Stimulated activated CD8-positive, alpha-beta memory T cell treated with anti-CD3 and anti-CD28 coated beads, Interleukin-4, amount 100 ng/mL, for 4 hours (primary cell): ENCODE measurements at places on chromosomes 3 and 15.

DNA sequence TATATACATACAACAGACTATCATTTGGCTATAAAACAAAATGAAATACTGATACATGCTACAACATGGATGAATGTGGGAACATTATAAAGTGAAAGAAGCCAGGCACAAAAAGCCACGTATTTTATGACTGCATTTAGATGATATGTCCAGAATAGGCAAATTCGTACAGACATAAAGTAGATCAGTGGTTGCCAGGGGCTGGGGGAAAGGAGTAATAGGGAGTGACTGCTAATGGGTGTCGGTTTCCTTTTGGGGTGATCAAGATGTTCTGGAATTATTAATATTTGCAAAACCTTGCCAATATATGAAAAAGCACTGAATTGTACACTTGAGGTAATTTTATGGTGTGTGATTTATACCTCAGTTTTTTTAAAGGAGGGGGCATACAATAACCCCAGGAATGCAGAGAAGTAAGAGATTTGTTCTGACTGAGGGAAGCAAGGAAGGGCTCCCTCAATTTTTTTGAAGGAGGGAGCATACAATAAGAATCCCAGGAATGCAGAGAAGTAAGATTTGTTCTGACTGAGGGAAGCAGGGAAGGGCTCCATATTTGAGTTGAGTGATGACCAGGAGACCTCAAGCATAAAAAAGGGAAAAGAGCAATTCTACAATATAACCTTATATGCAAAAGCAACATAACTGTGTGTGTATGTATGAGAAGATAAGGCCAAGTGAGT is 6.2 kb downstream of the PSMD6 start:
- DNase-seq, result no peak

- DNase-seq, result no peak
Measured at GRCh38 chr3:48394391-48394790, 22.4 kb downstream of the FBXW12 start.

- no peak for DNase-seq
Measured at GRCh38 chr3:90054311-90054710, 946.9 kb downstream of the EPHA3 start.

GRCh38 chr15:60541481-60542299 is 62.7 kb upstream of the ICE2 start:
- no peak for DNase-seq

DNA sequence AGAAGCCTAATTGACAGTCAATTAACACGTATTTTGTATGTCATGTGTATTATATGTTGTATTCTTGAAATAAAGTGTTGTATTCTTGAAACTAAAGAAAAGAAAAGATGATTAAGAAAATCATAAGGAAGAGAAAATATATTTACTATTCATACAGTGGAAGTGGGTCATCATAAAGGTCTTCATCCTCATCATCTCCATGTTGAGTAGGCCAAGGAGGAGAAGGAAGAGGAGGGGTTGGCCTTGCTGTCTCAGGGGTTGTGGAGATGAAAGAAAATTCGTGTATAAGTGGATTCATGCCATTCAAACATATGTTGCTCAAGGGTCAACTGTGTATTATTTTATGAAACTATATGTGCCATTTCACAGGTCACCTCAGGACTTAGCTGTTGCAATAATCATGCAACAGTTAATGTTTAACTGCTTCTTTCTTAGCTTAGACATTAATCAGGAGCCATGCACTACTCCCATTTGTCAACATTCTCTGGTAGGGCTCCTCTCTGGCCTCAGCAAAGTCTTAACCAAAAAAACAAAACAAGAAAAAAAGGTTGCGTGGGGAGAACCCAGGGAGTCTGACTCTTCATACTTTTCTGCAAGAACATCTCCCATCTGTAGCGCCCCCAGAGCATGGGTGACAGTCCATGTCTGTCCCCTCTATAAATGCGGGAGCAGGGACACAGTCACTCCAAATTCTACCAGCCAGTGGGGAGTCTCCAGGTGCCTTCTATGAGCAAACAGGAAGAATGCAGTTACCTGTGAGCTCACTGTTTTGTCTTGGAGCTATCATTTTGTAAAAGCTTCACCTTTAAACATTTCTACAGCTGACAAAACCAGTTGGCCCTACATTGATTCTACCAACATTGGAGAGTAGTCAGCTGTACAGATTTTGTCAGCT is 19.9 kb upstream of the LRRC2 start:
- DNase-seq, result no peak

- no peak for DNase-seq
Measured at GRCh38 chr3:48957006-48957705, 32.9 kb upstream of the P4HTM start.

GRCh38 chr3:112302150-112302830 is 8.3 kb upstream of the SLC9C1 start:
- no peak for DNase-seq

DNA sequence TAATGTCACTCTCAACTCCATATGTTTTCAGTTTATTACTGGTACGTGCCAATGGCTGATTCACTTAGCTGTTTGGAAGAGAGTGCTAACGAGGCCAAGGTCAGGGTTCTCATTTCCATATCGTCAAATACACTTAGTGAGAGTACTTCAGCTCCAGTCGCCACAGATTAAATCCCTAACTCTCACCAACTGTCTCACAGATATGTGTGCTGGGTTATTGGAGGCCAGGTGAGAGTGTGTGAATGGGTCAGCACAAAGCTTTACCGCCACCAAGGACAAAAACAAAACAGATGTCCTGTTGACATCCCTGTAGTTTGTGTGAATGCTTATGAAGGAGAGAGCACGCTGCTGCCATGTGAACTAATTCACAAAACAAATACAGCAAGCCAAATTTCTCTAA is 133.5 kb upstream of the TBL1XR1 start:
- no peak for DNase-seq

- no peak for DNase-seq
Measured at GRCh38 chr3:148146947-148147826, 550.5 kb upstream of the AGTR1 start.

DNA sequence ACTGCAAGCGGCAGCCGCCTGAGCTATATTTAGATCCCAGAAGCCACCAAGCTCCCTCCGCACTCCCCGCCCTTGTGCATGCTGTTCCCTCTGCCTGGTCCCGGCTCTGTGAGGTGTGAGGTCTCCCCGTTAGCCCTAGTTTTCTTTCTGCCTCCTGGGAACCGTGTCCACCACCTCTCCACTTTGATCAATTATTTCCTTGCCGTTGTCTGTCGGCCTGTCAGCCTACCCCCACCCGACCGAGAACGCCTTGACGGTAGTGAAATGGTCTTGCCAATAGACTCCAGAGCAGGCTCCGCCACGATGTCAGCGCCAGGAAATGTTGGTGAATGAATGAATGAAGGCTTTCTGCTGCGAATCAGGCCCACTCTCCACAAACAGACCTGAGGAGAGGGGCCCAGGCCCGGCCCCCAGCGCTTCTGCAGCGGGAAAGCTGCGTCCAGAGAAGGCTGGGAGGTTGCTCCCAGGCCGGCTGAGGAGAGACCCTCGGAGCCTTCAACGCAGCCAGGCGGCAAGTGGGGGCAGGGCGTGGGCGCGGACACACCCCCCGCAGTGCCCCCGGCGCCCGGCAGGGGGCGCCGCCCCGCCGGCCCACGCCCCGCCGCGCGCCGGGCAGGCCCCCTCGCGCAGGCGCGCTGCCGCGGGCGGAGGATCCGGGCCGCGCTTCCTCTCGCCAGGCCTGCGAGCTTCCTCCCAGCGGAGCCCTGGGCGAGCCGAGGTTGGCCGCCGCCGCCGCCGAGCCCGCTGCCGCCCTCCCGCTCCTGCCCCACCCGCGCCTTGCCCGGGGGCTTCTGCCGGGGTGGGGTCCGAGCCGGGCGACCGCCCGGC is at the start of gene CSK:
Gene CSK, plus strand, starts transcription at position 650 of the 828 bp plus-strand sequence. CDS start 16,218 bp downstream, outside the sequence.
- DNase-seq, result no peak

- DNase-seq, result no peak
Measured at GRCh38 chr15:43905755-43906154, 79.0 kb downstream of the WDR76 start.

- no peak for DNase-seq
Measured at GRCh38 chr3:25789209-25789595, 688 bp upstream of the OXSM start.

DNA sequence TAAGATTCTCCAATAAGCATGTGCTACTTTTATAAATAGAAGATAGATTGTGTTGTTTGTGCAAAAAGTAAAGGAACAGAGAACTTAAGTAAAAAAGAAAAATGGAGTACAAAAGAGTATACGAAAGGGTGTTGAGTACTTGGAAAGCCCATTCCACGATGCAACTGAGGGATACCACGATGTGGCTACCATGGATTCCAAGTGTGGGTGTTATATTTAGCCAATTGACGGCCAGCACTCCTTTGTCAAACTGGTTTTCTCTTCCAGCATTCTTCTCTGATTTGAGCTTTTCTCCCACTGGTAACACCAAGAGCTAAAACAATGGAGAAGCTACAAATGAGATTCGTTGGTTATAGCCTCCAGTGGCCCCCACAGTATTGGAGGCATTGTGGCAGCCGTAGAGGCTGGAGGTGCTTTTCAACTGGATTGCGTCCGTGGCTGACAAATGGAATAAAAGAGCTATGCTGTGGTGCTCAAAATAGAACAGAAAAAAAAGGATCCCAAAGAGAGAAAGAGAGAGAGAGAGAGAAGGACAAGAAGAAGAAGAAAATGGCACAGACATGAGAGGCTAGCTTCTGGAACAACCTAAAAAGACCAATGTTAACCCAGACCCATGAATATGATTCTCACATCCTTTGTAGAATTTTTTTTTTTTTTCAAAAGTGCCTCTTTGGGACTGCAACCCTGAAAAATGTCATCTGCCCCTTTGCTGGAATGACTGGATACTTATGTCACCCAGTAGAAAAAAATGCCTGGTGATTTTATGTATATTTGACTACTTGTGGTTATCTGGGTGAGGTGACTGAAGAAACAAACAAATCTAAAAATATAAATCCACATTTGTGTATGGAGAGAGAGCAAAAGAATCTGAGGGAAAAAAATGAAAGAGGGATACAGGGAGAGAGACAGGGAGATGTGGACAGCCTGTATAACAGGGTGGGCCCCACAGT is 345.1 kb downstream of the RORA start:
- DNase-seq, result no peak

DNA sequence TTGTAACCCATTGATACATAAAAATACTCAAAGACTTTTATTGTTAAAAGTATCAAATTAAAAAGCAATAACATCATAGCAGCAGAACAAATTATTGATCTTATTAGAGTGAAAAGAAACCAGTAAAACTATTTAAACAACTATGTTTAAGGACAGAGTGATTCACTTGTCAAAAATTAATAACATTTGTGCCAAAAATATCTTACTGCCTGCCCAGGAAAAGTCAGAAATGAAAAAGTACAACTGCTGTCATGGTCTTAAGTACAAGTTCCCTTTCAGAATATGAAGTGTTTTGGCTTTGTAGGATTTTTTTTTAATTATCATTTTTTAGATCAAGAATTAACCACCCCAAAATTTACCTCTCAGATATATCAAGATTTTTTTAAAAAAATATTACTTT is 3.4 kb downstream of the IFT57 start:
- DNase-seq, result no peak

GRCh38 chr15:68403161-68403941 is 28.6 kb downstream of the ITGA11 start:
- no peak for DNase-seq

DNA sequence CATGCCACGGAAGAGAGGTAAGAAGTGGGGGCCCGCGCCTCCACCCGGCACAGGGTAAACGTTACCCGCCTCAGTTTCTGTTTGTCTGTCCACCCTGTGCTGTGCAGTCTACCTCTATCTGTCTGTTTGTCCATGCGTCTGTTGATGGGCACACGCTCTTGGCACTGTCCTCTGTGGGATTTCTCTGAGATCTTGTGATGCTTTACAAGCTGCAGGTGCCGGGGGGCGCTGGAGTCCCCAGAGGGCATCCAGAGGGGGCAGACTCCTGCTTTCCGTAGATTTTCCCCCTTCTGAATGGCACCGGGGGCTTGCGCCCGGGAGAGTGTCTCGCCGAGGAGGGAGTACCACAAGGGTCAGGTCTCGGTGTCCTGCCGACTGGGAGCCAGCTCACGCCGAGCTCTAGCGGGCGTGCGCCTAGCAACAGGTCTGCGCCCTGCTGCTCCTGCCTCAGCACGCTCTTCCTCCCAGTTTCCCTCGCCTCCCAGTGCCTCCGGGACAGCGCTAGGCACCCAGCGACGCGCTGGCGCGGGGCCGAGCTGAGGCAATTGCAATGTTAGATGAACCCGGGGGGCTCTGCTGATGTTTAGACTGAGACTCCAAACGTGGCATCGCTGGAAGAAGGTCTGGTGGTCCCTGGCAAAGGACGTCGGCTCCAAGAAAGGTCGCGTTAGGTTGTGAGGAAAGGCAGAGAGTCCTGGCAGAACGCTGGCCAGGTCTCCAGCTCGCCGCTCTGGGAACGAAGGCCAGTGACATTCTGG is 667 bp downstream of the CEMIP start:
- no peak for DNase-seq

GRCh38 chr3:106809041-106809440 is 568.2 kb upstream of the CCDC54 start:
- DNase-seq, result no peak

DNA sequence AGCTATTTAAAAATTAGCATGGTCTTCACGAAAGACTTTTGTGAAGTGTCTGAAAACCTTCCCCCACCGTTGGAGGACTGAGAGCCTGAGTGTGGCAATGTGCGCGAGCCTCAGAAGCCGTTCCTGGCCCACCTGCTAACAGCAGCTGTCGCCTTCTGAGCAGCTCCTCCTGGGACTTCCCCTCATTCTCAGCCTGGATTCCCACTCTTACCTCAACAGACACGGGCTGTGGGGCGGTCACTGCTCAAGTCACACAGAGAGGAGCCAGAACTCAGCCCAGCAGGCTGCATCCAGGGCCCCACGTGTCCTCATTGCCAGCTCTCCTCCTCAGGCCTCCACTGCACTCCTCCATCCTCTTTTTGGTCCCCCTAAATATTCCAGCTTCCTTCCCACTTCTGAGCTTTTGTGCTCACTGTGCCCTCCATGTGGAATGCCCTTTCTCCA is 7.8 kb downstream of the DNASE1L3 start:
- no peak for DNase-seq

- DNase-seq, result no peak
Measured at GRCh38 chr15:40006003-40006402, 33.0 kb downstream of the SRP14 start.

DNA sequence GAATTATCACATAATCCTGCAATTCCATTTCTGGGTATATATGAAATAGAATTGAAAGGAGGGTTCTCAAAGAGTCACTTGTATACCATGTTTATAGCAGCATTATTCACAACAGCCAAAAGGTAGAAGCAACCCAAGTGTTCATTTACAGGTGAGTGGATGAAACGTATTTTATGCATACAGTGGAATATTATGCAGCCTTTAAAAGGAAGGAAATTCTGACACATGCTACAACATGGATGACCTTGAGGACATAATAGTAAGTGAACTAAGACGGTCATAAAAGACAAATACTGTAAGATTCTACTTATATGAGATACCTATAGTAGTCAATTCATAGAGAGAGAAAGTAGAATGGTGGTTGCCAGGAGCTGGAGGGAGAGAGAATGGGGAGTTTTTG is 110.8 kb upstream of the LIPC start:
- DNase-seq, result no peak

DNA sequence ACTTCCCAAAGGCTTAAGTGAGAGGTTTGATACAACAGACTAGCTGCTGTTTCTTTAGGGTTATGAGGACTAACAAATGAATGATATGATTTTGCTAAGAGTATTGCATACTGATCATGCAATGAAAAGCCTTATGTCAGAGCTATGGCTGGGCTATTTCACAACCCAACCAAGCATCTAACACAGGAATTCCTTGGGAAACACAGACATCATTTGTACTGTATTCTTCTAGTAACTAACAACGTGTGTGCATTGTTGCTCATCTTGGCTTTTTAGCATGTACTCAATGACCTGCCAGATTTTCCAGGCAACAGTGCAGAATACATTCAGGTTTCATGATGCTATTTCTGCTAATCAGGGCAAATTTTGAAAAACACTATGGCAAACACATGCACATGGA is 19.3 kb downstream of the PDZRN3 start:
- no peak for DNase-seq

- DNase-seq, result no peak
Measured at GRCh38 chr3:188947401-188948280, 224.1 kb upstream of the TPRG1 start.
